ENCODE measurements at places on chromosomes 4 and X. TPM values are rescaled to one million over a fixed set of nuclear protein-coding genes. Genes with fewer than 3 reads are reported as not detected.

DNA sequence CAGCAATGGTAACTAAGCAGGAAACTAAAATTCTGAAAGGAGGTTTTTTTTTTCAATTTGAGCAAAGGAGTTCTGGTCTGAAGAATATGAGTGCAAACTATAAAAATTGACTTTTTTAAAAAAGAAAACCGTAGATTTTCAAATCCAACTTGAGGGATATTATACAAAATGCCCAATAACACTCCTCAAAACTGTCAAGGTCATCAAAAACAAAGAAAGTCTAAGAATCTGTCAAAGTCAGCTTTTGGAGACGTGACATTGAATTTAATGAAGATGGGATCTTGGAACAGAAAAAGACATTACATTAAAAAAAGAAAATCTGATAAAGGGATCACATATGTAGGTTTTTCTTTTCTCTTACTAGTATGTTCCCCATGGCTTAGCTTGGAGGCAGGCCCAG is 40.4 kb upstream of the AR start:
- no peak for DNase-seq

DNA sequence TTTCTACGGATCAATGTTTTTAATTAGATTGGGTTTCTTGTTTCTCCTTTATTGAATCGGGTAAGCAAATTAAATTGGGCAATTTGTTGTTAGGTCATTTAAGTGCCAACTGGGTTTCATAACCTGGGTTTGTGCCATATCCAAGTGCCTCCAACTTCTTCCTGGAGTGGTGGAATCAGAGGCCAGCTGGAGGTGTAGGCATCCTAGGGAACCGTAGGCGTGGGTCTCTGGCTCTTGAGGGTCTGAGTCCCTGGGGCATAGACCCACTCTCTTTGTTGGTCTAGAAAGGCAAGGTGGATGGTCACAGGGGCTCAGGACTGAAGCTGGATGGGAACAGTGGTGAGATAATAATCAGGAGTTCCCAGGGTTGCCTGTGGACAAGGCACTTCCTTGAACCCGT is 18.3 kb downstream of the CNGA2 start:
- no peak for DNase-seq

- DNase-seq: no peak
Observed at GRCh38 chr4:91111556-91111955, 984.4 kb downstream of the CCSER1 start.

DNA sequence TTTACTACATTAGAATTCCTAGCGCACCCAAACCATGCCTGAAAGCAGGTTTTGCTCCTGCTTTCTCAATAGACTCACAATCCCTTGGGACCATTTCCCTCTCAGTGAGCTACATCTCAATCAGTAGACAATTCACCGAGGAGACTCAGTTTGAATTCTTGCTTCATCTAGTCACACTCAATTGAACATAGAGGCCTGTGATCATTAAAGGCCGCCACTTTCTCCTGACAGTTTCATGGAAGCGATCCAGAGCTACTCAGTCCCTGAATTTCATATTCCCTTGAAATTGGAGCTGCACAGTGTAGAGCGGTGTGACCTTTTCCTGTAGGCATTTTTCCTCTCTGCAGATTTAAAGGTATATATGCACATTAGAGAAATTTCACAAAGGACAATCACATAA is 193.9 kb upstream of the SPOCK3 start:
- no peak for DNase-seq

DNA sequence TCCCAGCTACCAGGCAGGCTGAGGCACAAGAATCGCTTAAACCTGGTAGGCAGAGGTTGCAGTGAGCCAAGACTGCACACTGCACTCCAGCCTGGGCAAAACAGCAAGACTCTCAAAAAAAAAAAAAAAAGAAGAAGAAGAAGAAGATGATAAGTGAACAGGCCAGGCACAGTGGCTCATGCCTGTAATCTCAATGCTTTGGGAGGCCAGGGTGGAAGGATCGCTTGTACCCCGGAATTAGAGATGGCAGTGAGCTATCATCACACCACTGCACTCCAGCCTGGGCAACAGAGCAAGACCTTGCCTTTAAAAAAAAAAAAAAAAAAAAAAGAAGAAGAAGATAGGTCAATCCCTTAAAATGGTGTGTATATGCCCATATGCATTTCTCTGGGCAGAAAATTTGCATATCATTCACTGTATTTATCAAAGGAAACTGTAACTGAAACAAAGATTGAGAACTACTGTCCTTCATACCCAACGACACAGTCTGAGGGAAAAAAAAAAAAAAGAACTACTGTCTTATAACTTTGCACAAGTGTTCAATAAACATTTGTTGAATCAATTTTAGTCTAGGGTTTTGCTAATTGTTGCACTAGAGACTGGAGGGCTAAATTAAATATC is 2.3 kb downstream of the RFC1 start:
- DNase-seq: no peak

Gene NLRP2B
- not detected for total RNA-seq

Gene PABPC1L2B
- total RNA-seq: not detected

Gene BRS3
- total RNA-seq: not detected

Gene WDFY3
- 0.66 TPM for total RNA-seq
